Activated naive CD4-positive, alpha-beta T cell treated with Interleukin-2 at 50 U/mL for 16 hours (primary cell): ENCODE measurements at places on chromosomes 7 and 10.

- DNase-seq, result peak; percentile 55
Observed at GRCh38 chr10:101291331-101292193, 62.3 kb upstream of the LBX1 start.

DNA sequence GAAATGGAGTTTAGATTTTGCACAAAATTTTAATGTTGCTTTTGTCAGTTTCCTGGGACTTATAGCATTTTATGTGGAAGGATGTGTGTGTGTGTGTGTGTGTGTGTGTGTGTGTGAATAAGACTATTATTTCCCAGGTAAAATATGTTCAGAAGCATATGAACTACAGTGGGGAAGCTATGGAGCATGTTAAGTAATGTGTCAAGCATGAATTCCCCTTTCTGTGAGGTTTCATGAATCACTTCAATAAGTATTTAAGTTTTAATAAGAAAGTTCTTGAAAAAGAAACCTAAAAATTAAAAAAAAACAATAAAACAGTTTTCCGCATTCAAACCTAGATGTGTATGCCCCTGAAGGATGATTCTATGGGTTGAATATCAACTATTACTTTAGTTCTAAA, 693 bp downstream of the CREB5 start:
- no peak for DNase-seq

DNA sequence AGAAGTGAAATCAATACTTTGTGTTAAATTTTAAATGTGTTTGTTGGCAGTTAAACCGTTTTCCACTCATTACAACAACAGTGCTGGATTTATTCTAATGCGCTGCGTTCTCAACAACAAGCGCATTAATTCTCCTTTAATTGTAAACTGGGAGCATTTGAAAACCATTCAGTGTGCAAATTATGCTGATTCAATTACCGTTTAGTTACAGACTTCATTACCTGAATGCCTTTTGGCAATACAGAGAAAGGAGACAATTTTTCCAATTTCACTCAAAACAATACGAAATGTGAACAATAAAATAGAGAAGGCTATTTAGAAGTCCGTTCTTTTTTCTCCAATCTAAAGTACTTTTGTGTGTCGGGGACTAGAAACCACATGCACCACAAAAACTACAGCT, 4.2 kb downstream of the NXPH1 start:
- no peak for DNase-seq

- DNase-seq, result no peak
Observed at GRCh38 chr7:157941210-157941609, 604.4 kb downstream of the DNAJB6 start.

GRCh38 chr7:71695186-71695585, 563.2 kb downstream of the GALNT17 start:
- no peak for DNase-seq
